ENCODE measurements at places on chromosomes 3 and 15. TPM values are rescaled to one million over a fixed set of nuclear protein-coding genes. Genes with fewer than 3 reads are reported as not detected.

Gene VIPR1
- 1.7 TPM for total RNA-seq

Gene MAPKBP1
- 4.6 TPM for total RNA-seq

Gene MUC20
- total RNA-seq, result 0.64 TPM

Gene RBM5
- total RNA-seq, result 35.1 TPM

Gene SPTBN5
- total RNA-seq, result 0.20 TPM

Gene RNF123
- total RNA-seq, result 11.6 TPM

Gene POTEB3
- total RNA-seq, result not detected

Gene NUTM1
- not detected for total RNA-seq
